ENCODE measurements at places on chromosomes 13 and 19.

DNA sequence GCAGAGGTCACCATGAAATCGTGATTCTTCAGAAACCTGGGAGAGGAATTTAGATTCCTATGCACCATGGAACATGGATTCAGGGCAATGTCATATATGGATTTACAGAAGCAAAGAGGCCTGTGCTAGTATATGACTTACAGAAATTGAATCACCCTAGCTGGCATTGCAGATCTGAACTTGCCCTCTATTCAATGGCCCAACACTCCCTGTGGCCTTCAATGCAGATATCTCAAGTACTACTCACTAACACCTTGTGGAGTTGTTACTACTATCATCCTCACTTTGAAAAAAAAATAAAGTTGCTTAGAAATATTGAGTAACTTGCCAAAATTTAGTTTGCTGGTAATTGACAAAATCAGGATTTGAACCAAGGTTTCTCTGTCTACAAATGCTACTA, 305.4 kb upstream of the SLITRK1 start:
- no peak for DNase-seq

DNA sequence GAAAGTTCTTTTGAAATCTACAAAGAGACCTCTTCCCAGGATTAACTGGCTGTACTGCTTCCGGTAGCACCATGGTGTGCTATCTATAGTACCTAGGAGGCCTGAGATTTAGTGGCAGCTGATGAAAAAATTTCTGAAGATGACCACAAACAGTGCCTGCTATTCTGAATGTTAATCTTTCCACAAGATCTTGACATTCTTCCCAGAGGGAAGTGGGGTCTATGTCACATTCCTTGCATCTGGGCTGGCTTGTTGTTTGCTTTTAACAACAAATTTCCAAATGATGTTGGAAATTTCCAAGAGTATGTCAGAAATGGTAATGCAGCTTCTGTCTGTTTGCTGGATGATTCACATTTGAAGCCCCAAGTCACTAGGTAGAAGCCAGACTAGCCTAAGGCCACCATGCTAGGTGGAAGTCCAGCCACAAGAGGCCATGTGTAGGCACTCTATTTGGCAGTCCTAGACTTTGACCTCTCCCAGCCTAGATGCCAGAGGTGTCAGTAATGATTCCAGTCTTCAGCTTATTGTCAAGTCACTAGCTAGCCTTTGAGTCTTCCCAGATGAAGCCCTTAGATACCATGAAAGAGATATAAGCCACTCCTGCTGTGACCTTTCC, 22.1 kb downstream of the SPART start:
- no peak for DNase-seq

DNA sequence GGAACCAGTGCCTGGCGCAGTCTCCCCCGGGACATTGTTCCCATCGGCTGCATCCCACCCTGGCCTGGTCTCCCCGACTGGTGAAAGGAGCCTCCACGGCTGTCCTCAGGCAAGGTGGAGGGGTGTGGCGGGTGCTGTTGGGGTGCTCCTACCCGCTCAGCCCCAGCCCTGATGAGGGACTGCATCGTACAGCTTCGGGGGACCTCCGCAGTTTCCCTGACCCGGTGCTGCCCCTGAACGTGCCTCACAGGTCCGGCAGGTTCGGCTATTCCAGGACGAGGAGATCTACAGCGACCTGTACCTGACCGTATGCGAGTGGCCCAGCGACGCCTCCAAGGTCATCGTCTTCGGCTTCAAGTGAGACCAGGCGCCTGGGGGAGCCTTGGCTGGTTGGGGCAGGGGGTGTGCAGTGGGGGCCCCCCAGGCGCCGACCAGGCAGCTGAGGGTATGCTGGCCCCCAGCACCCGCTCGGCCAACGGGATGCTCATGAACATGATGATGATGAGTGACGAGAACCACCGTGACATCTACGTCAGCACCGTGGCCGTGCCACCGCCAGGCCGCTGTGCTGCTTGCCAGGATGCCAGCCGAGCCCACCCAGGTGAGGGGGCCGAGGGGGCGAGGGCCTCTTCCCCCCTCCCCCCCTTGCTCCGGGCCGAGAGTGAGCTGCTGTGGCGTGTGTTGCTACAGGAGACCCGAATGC, 3.5 kb downstream of the DCAF15 start:
- no peak for DNase-seq

- DNase-seq: no peak
These were observed 95.9 kb downstream of the AKAP11 start for GRCh38 chr13:42367831-42368230.

Measured in left ventricle myocardium inferior (tissue), 1 donor.